CD4-positive, alpha-beta T cell treated with Interleukin-4 for 4 hours (primary cell): ENCODE measurements at places on chromosomes 5 and 9.
A peak's percentile ranks its signal among the peaks of the same experiment; 100 is the strongest.

DNA sequence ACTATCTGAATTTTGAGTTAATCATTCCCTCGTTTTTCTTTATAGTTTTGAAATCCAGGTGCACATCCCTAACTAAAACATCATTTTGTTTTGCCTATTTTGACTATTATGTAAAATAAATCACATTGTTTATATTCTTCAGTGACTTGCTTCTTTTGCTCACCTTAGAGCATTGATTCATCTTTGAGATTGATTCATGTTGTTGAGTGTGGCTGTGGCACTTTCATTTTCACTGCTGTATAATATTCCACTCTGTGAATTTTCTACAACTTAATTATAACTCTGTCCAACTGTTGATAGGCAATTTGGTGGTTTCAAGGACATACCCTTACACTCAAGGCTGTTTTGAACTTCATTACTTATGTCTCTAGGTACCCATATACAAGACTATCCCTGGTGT is 12.5 kb downstream of the NKX2-5 start:
- no peak for DNase-seq

GRCh38 chr5:773517-774264 is 10.8 kb downstream of the ZDHHC11B start:
- no peak for DNase-seq

DNA sequence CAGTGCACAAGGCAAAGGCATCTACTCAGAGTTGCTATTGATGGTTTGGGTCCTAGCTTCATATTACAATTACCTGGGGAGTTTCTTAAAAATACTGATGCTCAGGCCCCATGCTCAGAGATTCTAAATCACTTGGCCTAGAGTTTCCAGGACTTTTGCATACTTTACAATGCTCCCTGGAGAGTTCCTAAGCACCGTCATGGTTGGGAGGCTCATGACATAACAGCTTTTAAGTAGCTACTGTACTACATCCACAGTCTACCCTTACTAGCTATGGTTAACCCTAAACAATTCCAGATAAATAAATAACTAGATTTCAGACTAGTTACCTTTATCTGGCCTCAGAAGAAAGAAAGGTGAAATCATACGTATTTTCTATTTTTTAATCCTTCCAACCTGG is 414.4 kb downstream of the PDE4D start:
- DNase-seq: no peak

DNA sequence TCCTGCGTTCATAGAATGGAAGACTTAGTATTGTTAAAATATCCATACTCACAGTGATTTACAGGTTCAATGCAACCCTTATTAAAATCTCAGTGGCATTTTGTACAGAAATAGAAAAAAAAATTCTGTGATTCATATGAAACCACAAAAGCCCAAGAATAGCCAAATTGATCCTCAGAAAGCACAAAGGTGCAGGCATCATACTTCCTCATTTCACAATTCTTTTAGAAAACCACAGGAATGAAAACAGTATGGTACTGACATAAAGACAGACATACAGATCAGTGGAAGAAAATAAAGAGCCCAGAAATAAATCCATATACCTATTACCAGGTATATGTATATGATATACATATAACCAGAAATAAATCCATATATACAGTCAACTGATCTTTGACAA is 86.8 kb upstream of the MEGF10 start:
- DNase-seq: no peak

- no peak for DNase-seq
Measured at GRCh38 chr5:51599587-51599986, 216.3 kb downstream of the ISL1 start.

DNA sequence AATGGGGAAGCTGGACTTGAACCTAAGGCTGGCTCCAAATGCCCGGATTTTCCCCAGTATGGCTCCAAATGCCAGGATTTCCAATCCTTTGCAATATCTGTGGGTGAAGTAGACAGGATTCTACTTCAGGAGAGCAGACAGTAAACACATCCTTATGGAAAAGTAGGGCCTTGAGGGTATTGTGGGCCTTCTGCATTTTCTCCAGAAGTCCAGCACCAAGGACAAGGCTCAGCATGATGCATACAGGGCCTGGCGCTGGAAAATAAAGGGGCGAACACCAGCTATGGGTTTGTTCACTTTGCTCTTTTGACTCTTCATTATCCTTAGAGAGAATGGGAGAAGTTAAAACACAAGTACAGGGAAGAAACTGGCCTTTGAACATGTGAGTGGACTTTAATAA is 347.5 kb downstream of the SEMA5A start:
- no peak for DNase-seq

DNA sequence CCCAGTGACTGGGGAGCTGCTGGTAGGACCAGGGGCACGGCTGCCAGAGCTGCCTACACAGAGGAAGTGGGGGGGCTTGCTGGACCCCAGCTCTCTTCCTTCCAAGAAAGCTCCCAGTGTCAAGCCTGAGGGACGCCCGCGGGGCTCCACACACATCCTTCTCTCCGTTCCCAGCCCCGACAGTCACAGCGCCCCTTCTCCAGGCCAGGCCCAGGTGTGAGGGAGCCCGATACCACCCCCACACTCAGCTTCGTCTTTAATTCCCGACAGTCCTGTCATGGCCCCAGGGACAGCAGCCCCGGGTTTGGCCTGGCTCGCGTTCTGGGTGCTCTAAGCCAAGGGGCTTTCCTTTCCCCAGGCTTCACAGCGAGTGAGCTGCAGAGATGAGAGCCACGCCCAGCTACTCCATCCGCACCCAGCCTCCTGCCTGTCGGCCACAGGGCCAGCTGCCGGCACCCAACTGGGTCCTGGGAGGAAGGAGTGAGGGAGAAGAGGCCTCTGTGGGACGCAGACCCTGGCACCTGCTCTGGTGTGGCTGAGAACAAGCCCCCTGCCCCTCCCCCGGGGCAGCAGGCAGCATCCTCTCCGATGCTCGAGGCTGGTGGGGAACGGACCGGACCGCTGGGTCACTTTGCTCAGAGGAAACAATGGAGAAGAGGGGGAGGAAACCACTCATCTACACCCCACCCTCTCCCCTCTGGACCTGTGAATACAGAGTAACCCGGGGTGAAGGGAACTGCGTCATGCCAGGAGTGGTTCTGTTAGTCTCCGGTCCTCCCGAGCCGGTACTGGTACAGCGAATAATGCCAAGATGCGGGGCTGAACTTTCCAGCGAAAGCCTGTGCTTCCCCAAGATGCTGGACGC is 53.9 kb upstream of the PHYKPL start:
- no peak for DNase-seq

DNA sequence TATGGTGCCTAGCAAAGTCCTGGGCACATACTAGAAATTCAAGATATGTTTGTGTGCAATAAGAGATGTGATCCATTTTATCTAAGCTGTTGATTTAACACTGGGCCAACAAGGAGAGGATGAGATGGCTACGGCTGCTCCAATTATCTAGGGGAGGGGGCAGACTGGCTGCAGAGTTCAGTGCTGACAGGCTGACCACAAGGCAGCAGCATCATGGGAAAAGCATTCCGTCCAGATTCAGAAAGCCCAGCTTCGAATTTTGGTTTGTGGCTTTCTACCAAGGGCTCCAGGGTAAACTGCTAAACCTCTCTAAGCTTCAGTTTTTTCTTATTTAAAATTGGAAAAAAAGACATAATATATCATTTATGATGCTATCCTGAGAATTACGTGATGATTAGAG is 385.1 kb upstream of the DAP start:
- no peak for DNase-seq

- no peak for DNase-seq
Measured at GRCh38 chr9:110559869-110560268, 19.7 kb downstream of the SVEP1 start.

- peak; percentile 20 for DNase-seq
Measured at GRCh38 chr5:40391642-40392041, 288.1 kb upstream of the PTGER4 start.

DNA sequence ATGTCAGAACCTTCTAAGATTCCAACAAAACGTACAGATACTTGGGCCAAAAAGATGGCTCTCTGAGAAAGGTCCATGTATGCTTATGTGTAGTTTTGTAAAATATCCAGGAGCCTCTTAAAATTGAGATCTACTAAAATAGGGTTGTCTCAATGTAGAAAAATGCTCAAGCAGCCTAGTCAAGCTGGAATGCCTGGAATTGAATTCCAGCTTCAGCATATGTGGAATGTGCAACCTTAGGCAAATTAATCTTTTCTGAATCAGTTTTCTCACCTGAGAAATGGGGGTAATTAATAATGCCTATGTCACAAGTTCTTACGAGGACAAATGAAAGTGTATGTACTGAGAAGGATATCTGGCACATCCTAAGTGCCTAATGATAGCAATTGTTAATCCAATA is 662.4 kb downstream of the DTWD2 start:
- no peak for DNase-seq

DNA sequence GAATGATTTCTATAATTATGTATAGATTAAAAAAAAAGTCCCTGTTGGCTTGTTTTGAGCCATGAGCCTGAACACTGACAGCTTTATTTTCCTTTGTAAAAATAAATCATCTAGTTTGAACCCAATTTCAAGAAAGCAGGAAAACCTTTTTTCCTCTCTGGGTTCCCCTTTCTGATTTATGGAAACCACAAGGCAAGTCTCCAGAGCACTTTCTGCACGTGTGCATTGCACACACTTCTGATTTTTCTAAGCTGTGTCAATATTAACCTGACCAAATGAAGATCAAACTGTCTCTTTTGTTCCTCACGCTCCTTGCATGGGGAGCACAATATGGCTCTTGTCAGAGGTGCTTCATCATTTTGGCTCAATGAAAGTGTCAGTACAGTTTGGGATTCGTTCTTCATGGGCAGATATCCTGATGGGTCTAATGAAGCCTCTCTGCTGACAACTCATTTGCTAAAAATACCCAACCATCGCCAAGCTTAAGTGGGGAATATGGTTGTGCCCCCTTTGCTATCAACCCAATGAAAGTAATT is 39.2 kb upstream of the PCA3 start:
- no peak for DNase-seq

DNA sequence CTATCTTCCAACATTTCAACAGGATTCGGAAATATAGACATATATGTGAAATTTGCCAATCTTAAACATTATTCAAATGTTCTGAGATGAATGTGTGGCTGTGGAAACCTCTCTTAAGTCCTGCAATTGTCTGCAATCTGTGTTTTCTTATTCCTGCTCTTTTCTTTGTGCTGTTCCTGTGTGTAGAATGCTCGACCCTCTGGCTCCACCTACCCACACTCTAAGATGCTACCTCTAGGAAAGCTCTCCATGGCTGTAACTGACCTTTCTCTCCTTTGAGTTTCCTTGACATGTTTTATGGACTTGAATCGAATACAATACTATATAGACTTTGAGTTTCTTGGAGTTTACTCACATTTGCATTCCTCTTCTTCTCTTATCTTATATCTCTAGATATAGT is 120.6 kb upstream of the ASTN2 start:
- no peak for DNase-seq

GRCh38 chr9:72858089-72858912 is 94.6 kb downstream of the ALDH1A1 start:
- no peak for DNase-seq

GRCh38 chr5:42605490-42605889 is 151.1 kb upstream of the CCDC152 start:
- DNase-seq: no peak

DNA sequence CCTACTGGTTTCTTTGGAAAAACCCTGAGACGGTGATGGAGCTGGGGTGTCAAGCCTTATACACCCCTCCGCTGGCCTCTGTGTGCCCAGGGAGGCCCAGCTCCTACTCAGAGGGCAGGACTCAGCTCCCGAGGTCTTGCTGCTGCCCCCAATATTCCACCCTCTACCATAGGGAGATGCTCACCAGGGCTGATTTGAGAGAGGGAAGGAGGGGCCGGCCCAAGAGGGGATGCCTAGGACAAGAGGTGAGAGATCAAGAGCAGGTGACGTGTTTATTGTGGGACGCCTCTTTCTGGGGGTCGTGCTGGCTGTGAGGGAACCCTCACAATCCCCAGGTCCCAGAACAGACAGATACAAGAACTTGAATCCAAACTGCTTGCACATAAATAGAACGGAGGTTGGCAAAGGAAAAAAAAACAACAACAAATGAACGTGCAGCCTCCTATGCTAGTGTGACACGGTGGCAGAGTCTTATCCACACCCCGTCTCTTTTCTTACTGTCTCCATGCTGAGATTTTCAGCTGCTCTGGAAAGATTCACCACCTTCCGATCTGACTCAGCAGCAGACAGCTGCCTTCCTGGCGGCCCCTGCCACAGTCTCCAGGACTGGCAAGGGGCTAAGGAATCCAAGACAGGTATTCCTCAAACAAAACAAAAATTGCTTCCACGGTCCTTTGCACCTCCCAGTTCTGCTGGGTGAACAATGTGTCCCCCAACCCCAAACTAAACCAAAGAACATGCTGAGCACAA is 22.3 kb downstream of the FABP6 start:
- no peak for DNase-seq

- no peak for DNase-seq
Measured at GRCh38 chr9:78884611-78885150, 587.8 kb downstream of the PSAT1 start.

DNA sequence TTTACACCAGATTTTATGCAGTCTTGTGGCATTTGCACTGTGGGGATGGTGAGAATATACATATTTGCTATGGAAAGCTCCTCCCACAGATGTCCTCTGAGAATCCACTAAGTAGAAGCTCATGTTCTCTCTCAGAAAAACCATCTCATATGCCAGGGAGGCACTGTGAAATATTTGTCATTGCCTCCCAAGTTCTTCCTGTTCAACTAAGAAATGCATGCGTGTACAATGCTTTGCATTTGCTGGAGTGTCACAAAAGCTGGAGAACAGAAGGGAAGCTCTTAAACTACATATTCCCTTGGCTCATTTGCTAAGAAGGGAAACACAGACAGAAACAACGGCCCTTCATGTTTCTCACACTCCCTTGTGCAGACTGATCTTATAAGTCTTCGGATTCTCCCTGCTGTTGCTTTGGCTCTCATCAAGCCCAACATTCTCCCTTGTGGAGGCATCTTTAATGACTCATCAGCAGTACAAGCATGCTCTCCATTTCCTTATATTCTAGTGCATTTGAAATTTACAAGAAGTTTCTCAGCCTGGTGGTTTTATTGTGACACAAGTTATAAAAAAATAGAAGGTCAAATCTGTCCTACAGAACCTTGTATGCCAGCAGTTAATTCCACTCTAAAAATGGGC is 220.6 kb downstream of the TRIM36 start:
- no peak for DNase-seq

GRCh38 chr9:133510926-133511505 is 13.7 kb downstream of the MYMK start:
- no peak for DNase-seq

GRCh38 chr9:124964056-124964455 is 23.2 kb upstream of the GOLGA1 start:
- DNase-seq: no peak

GRCh38 chr5:10194083-10194482 is 55.6 kb downstream of the ATPSCKMT start:
- DNase-seq: no peak
